T-helper 17 cell (primary cell): ENCODE measurements at places on chromosomes 2 and 18. TPM values are rescaled to one million over a fixed set of nuclear protein-coding genes. Genes with fewer than 3 reads are reported as not detected.

ARHGEF4 gene
- total RNA-seq = 0.77 TPM

GDF7 gene
- total RNA-seq = 0.16 TPM

ATG16L1 gene
- 87.3 TPM for total RNA-seq

FLACC1 gene
- total RNA-seq = 4.7 TPM

GALNT14 gene
- not detected for total RNA-seq

CCDC74A gene
- 1.4 TPM for total RNA-seq

IGFBP2 gene
- total RNA-seq = 6.1 TPM

CD8B gene
- not detected for total RNA-seq

PAX3 gene
- total RNA-seq = not detected

TUBB8B gene
- total RNA-seq = not detected

OR6B2 gene
- total RNA-seq = not detected

STAM2 gene
- total RNA-seq = 12.2 TPM

HOXD10 gene
- total RNA-seq = not detected

ANKRD44 gene
- total RNA-seq = 232 TPM

DLX1 gene
- total RNA-seq = not detected

ERICH2 gene
- not detected for total RNA-seq

CXCR2 gene
- not detected for total RNA-seq

INPP5D gene
- total RNA-seq = 184 TPM

HOXD3 gene
- total RNA-seq = not detected

CFAP53 gene
- 0.70 TPM for total RNA-seq

FARP2 gene
- total RNA-seq = 28.1 TPM

MORN2 gene
- total RNA-seq = 1.4 TPM

MAL gene
- 127 TPM for total RNA-seq
